ENCODE measurements at places on chromosomes 12 and 14.
A peak's percentile ranks its signal among the peaks of the same experiment; 100 is the strongest.

- peak; percentile 40 for DNase-seq
These were observed 839 bp downstream of the SLC38A1 start for GRCh38 chr12:46267825-46268582.

GRCh38 chr12:119780786-119781434, 96.2 kb downstream of the CIT start:
- DNase-seq: no peak

DNA sequence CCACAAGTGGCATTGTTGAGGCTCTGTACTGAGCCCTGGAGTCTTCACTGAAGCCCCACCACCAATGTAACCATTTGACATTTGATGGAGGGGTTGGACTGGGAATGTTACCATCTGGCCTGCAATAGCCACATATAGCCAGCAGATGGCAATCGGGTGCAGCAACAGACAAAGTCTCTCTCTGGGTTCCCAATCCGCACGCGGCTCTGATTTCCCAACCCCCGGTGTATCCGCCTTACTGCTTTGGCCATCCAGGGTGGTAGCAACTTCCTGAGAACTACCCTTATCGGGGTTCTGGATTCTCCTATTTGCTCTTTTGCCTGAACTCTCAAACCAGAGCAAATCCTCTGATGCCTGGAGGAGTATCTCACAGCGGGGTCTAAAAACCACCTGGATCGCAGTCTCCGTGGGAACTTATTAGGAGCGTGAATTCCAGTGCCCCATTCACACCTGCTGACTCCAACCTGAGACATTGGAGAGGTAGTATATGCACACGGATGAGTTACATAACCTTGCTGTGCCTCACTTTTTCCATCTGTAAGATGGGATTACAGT, 14.2 kb downstream of the VRTN start:
- peak; percentile 65 for DNase-seq

DNA sequence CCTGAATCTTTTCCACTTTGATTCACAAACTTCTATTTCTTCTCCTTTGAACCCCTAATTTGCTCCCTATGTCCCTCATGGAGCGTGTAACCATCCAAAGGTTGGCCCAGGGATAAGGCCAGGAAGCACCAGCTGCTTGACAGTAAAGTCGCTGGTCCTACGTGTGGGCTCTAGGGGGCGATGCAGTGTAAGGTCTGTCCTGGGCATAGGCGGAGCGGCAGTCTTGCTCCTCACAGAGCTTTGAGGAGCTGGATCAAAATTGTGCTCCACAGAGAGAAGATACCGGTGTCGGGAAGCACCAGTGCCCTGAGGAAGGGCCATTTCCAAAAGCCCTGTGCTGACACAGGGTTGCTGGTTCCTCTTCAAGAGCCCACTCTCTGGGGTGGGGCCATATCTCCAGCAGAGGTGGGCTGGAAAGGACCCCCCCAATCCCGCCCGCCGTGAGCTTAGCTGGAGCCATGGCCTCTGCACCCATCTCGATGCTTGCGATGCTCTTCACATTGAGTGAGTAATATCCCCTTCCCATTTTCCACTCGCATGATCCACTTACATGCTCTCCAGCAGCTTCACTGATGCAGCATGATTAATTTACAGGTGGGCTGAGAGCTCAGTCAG, 49.9 kb upstream of the OR4E1 start:
- DNase-seq: peak; percentile 48

- peak; percentile 43 for DNase-seq
These were observed 33.9 kb downstream of the NUMB start for GRCh38 chr14:73424453-73424852.

DNA sequence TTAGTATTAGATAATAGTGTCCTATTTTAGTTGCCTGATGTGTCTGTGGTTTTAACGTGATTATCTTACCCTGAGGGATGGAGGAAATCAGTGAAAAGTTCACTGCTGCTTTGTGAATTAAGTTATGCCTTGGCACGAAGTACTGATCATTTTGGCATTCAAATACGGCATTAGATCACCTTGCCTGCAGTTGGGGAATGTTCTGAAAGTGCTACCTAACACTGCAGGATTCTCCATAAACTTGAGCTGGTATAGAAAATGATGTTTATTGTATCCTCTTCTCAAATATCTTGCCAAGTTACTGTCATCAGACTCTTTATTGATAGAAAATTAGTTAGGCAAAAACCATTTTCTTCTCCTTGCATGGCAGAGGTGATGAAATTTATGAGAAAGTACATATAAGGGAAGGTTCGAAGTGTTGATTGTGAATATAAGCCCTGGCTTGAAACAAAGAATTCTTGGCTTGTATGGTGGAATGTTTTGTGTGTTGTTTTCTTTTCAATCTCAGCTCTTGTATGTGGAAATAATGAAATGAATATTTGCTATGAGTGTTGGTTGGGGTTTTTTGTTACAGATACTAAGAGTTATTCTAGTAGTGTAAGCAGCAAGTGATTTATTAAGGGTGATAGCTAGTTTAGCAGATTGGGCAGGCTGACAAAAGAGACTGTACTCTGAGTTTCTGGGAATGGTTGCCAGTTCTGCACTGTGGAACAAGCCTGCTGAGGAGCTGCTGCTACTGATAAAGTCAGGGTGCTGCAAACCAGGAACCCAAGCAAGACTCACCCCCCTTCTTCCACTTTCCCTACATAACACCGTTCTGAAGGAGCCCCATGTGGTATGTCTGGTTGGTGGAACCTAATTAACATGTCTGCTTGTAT, 448.3 kb downstream of the PCNX1 start:
- no peak for DNase-seq

DNA sequence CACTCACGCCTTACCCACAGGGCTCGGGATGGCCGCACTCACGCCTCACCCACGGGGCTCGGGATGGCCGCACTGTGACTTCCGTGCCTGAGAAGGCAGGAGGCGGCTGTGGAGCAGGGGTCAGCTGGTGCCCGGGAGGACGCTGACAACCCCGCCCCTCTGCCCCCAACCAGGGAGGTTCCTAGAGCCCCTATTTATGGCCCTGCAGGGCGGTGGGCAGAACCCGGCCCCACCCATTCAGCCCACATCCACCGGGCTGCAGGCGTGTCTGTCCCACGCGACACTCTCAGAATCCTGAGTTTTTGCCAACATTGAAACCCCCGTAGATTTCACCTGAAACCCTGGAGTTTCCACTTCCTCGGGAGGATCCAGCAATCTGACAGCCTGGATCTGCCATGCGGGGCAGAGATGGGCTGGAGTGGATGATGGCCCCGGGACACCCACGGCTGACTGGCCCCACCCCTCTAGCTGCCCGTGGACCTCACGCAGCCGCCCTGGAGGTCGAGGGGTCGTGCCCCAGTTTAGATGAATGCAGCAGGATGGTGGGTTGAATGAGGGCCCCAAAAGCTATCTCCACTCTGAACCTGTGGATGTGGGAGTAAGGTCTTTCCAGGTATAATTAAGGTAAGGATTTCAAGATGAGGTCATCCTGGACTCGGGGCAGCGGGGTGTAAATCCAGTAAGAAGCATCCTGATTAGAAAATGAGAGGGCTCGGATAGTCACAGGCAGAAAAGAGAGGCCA, 20.4 kb downstream of the GALNT9 start:
- DNase-seq: no peak

DNA sequence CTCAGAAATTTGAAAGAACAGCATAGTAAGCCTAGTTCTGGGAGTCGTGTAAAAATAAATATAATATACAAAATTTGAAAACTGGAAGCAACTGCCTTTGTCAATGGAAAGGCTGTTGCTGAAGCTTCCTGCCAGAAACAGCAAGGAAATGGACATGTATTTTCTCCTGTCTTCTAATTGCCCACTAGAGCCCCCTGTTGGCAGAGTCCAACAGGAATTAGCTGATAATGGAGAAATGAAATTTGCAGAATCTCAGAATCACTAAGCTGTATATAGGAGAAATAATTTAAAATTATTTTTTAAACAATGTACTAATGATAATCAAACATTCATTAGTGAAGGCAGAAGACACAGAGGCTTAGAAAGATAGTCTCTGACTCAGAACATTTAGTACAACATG, 414.8 kb downstream of the SLC6A15 start:
- peak; percentile 37 for DNase-seq

GRCh38 chr12:116631619-116632018, 72.4 kb downstream of the MAP1LC3B2 start:
- no peak for DNase-seq

DNA sequence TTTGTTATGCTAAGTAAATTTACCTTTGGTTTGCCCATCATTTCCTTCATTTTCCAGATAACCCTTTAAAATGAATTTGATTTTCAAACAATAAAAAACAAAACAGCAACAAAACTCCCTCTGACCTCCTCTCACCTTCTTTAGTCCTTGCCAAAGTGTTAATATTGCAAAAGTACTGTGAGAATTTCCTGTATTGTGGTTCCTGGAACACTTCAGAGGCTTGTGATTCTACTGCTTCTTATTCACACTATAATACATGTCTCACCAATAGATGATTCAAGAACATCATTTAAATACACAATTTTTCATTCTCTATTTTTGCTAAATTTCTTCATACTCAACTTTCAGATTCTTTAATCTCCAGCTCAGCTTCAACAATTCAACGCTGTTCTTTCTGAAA, at the start of gene KLRD1:
Gene KLRD1, plus strand, starts transcription at position 241 of the 400 bp plus-strand sequence. CDS start 208 bp downstream, outside the sequence.
- no peak for DNase-seq

DNA sequence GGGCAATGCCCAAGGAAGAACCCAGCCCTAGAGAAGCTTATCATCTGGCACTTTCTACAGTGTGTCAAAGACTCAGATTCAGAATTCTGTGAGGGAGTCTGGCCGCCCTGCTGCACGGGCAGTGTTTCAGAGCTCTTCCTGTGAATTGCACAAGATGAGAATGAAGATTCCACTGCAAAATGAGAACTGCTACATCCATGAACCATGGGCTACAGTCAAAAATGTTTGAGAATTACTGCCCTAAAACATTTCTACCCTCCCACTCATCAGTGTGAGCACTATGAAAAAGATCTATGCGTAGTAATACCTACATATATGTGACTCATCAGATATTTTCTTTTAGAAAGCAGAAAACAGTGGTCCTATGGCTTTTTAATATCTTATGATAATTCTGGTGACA, 104.0 kb downstream of the STAB2 start:
- DNase-seq: no peak

- DNase-seq: no peak
These were observed 40.8 kb upstream of the EPS8 start for GRCh38 chr12:15829949-15830348.

DNA sequence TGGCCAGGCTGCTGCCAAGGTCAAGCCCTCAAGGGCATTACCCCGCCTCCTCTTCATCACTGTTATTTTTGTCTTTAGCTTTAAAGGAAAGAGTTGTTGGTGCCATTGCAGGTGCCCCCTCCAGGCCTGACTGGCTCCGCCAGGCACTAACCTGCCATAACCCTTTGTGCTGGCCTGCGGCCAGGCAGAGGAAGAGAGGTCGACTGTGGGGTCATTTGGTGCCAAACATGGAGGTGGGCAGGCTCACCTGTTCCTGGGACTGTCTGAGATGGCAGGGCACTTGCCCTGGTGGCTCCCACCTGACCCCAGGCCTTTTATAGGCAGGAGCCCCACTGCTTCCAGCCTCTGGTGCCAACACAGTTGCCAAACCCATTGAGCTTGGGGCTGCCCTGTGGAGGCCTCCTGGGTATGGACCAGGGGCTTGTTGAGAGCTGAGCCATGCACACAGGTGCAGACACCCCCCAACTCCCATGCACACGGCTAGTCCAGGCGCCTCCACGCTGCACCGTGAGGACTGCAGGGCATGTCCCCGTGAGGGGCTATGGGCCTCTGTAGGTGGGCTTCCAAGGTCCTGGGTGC, 29.4 kb upstream of the PLD4 start:
- DNase-seq: no peak

DNA sequence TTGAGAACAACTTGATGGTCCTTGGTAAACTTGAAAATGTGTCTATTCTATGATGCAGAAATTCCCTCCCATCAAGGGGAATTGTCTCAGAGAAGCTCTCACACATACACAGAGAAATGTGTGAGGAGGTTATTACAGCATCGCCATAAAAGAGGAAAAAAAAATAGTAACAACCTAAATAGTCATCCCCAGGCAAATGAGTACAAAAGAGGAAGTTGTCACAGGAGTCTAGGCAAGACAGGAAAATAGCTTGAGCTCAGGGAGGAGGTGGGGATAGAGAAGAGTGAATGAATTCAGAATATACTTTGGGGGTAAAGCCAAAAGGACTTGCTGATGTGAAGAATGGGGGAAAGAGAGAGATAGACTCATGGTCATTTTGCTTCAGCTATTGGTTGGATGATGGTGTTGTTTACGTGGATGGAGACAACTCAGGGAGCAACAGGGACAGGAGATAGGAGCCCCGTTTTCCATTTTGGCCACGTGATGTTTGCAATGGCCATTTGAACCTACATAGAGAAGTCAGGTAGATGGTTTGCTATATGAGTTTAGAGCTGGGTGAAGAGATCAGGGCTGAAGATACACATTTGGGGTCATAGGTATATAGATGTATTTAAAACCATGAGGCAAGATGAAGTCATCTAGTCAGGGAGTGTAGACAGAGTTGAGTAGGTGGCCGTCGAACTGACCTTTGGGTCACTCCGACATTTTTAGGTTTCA, 20.3 kb downstream of the LRRC74A start:
- no peak for DNase-seq

- DNase-seq: peak; percentile 78
These were observed 282.8 kb downstream of the PAWR start for GRCh38 chr12:79407671-79408622.

- DNase-seq: no peak
These were observed 218.3 kb upstream of the OR4E1 start for GRCh38 chr14:21891921-21892320.

DNA sequence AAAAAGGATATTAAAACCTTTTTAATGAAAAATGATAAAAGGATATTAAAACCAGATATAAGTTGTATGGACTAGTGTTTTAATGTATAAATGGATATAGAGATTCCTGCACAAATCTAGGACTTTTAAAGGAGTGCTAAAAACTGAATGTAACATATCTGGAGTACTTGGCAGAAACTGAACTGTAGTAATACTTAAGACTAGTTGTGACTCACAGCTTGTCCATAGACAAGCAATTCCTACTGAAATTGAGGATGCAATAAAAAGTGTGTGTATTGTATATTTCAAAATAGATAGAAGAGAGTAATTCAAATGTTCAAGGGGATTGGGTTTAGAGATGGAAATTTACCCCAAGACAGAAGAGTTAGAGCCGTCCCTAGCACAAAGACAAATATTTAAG, 59.6 kb downstream of the FBXO33 start:
- no peak for DNase-seq

GRCh38 chr14:44392984-44393383, 114.1 kb downstream of the FSCB start:
- DNase-seq: no peak

DNA sequence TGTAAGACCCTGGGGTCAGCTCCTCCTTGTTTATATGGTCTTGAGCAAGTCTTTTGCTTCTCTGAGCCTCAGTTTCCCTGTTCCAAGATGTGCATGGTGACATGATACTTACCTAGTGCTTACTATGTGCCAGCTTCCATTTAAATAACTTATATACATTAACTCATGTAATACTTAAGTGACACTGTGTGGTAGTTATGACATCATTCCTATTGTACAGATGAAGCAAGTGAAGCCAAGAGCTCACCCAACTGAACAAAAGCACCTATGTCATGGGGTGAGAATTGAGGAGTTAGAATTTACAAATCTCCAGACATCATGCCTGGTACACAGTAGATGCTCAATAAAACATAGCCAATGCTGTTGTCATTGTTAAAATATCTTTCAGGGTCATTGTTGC, 41.3 kb upstream of the CMKLR1 start:
- DNase-seq: no peak

GRCh38 chr14:31954991-31955390, 122.1 kb upstream of the ARHGAP5 start:
- no peak for DNase-seq

- no peak for DNase-seq
These were observed 3.4 kb downstream of the DHH start for GRCh38 chr12:49091056-49091835.
